ENCODE measurements at places on chromosomes 12 and 14. TPM values are rescaled to one million over a fixed set of nuclear protein-coding genes. Genes with fewer than 3 reads are reported as not detected.

- no peak for DNase-seq
These were observed 21.9 kb downstream of the ZNF891 start for GRCh38 chr12:133108150-133108549.

DNA sequence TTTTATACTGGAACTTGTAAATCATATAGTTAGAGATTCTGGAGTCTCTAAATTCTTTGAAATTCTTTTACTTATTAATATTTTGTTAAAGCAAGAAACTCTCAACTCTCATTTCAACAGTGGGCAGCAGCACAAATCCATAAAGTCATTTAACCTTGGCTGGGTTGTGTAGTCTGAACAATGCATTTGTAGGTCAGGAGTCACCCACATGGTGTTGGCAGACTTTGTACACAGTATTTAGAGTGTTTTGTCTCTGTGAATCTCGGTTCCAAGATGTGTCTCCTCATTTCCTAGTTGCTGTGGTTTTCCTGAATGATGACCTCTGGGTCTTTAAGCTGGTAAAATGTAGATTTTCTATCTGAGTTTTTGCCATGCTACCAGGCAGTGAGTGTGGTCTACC is 20.8 kb upstream of the STRAP start:
- DNase-seq = no peak

- DNase-seq = no peak
These were observed 113.0 kb upstream of the NTF3 start for GRCh38 chr12:5318874-5319273.

- DNase-seq = peak; percentile 73
These were observed 596 bp downstream of the DLST start for GRCh38 chr14:74882103-74882920.

- DNase-seq = no peak
These were observed 475.0 kb downstream of the GLT1D1 start for GRCh38 chr12:129328235-129328634.

- no peak for DNase-seq
These were observed 62.9 kb upstream of the VSX2 start for GRCh38 chr14:74176400-74176793.

GRCh38 chr12:103944964-103945363 is 14.8 kb downstream of the HSP90B1 start:
- no peak for DNase-seq

- DNase-seq = no peak
These were observed 11.8 kb upstream of the SP7 start for GRCh38 chr12:53347905-53348304.

- no peak for DNase-seq
These were observed 16.6 kb downstream of the ALKBH1 start for GRCh38 chr14:77691259-77691658.

- no peak for DNase-seq
These were observed 6.2 kb upstream of the SLC41A2 start for GRCh38 chr12:104964167-104964855.

- DNase-seq = no peak
These were observed 55.4 kb downstream of the SSPN start for GRCh38 chr12:26250801-26251200.

DNA sequence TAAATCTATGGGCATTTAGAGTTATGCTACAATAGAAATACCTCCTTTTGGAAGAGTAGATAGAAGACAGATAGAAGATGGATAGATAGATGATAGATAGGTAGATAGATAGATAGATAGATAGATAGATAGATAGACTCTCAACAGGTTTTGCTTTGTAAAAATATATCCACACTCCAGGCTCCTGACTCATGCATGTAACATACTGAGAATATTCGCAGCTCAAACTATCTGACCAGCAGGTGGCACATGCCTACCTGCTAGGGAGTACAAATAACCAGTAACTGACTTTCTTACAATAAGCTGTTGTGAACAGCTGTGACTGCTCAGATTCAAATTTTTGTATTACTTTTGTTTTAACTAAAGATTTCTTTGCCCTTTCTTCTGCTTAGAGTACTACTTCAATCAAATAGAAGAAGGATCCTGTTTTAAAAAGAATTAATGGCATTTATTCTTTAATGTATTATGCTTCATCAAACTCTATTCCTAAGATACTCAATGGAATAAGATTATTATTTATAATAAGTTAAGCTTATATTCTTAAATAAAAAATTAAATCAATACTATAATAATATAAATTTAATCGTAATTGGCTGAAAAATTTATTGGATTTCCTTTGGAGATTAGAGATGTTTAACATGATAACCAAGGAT is 15.8 kb upstream of the CPNE8 start:
- DNase-seq = no peak

The APOLD1 gene
- 3.9 TPM for total RNA-seq

The GPATCH2L gene
- total RNA-seq = 99.9 TPM

GRCh38 chr14:88990856-88991255 is 166.4 kb downstream of the TTC8 start:
- no peak for DNase-seq

DNA sequence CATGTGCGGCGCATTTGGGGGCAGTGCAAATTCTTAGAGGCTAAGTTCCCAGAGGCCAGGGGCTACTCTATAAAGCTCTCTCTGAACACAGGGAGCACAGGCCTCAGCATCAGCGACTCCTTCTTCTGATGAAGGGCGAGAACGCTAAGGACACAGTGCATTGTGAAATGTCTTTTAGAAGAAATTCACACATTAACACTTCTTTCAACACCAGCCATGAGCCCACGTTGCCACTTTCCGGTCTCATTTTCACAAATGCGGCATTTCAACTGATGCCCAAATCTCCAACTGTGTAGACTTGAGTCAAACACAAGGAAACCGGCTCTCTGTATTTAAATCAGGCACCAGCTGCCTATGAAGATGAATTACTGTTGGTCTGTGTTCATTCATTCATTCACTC is 162.0 kb downstream of the FOXN3 start:
- no peak for DNase-seq

The TAS2R13 gene
- total RNA-seq = 1.4 TPM

The NXPH4 gene
- total RNA-seq = 0.49 TPM

DNA sequence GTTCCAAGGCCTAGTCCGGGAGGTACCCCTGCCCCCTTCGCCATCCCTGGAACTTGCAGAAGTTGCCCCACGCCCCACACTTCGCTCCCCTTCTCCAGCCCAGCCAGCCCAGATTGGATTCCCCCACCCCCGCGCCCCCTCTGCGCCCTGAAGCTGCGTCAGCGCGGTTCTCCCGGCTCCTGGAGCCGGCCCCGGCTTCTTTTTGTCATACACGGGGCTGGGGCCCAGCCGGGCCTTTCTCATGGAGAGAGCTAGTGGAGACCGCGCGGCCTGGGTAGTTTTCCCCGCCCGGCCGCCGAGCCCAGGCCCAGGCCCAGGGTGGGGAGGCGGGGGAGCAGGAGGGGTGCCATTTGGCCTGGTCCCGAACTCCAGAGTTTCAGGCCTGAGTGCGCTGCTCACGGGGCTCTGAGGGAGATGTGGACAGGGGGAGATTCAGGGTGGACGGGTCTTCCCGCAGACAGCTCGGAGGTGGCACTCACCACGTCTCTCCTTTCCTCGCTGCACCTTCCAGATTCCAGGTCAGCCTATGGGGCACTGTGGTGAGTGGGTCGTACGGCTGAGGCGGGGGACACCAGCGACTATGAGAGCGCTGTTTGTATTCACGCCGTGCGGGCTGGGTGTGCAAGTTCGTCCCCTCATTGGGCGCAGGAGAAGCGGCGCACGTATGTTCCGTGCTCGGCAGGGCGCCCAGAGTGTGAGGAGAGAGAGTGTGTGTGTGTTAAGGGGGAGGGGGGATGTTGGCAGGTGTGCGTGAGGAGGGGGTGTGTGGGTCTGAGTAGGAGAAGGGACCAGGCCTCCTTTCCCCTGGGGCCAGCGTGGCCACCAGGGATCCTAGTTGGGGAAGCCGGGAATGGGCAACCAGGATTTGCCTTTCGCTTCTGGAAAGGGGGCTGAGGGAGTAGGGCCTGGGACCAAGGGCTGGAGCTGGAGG is 785 bp upstream of the LHX5 start:
- DNase-seq = no peak

The HOXC11 gene
- total RNA-seq = not detected

DNA sequence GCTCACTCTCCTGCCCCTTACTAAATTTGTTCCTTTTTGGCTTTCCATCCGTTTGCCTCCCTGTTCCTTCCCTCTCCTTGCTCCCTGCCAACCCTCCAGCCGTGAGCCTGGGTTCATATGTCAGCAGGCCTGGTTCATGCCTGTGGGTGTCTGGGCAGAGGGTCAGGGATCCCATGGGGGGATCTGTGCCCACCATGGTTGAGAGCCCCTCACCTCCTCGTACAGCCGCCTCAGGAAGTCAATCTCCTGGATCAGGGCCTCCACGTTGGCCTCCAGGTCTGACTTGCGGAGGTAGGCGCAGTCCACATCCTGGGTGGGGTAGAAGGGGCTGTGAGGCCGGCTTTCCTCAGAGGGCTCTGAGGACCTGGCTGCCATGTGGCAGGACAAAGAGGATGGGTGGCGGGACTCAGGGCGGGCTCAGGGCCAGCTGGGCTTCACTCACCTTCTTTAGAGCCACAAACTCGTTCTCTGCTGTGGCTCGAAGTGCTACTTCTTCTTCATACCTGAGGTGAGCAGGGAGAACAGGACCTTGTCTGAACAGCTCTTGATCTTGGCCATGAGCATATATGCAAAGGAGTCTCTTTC is 3.6 kb downstream of the KRT83 start:
- no peak for DNase-seq

The KITLG gene
- total RNA-seq = not detected

The PTPRB gene
- not detected for total RNA-seq

GRCh38 chr12:61502179-61502578 is 758.0 kb upstream of the USP15 start:
- no peak for DNase-seq

- DNase-seq = no peak
These were observed 205.2 kb upstream of the TMEM260 start for GRCh38 chr14:56374421-56374820.

GRCh38 chr12:48717252-48717695 is 767 bp upstream of the CCNT1 start:
- DNase-seq = peak; percentile 46

The KLHDC1 gene
- 3.1 TPM for total RNA-seq

DNA sequence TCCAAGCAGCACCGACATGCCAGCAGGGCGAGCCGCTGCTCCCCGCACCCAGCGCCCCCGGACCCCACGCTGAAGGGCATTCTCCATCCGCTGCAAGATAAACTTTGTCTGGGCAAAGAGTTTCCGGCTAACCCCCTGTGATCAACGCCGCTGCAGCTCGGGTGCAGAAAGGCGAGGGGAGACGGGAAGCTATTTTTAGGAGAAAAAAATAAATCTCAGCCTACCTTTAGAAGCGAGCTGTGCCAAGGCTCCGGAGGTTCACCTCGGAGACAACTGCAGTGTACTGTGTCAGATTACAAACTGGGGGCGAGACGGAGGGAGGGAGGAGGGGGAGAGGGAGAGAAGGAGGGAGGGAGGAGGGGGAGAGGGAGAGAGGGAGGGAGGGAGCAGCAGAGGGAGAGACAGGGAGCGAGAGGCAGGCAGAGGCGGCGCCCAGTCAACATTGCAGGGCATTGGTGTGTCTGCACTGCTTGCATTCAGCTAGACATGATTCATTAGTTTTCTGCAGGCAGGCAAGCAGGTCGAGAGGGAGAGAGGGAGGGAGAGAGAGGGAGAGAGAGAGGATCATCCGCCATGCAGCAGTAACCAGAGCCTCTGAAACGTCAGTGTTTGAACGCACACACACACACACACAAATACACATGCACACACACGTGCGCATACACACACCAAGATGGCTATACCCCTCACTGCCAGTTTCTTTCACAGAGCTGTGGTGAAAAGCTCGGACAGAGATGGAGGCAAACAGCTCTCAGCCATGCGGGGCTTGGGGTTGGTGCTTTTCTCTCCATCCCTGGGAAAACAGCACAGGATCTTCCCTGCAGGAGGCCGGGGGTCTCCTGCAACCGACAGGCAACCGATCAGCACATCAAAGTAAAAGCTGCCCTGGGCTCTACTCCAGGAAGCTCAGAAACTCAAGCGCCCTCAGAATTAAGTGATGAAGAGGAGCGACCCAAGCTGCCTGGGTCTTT is at the start of gene RIMBP2:
Gene RIMBP2 (minus strand): TSS at position 302 of the 971 bp plus-strand sequence. CDS start 237,286 bp downstream, outside the sequence.
- DNase-seq = no peak

The GCN1 gene
- total RNA-seq = 115 TPM

GRCh38 chr12:42483521-42483790 is 106.1 kb downstream of the PRICKLE1 start:
- no peak for DNase-seq

The ATP23 gene
- total RNA-seq = 4.8 TPM

- DNase-seq = no peak
These were observed 69.0 kb upstream of the RERGL start for GRCh38 chr12:18158774-18159557.

GRCh38 chr14:72528863-72529175 is 365.1 kb downstream of the DPF3 start:
- no peak for DNase-seq

DNA sequence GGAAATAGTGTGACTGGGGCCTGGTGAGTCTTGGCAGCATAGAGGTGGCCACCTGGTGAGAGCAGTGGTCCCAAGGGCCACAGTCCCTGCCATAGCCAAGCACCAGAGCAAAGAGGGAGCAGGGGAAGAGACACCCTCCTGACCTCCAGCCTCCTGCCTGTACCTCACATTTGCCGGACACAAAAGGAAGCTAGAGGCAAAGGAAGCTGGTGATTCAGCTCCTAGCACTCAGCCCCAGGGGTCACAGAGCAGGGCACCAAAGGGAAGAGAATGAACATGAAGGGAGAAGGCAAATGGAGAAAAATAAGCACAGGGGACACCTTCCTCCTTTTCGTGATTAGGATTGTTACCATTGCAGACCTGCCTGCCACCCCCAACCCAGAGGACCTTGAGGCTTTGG is 216.8 kb downstream of the ZFP36L1 start:
- DNase-seq = no peak

GRCh38 chr12:50988051-50988450 is 35.7 kb downstream of the HIGD1C start:
- DNase-seq = no peak

The ACOT6 gene
- total RNA-seq = not detected

DNA sequence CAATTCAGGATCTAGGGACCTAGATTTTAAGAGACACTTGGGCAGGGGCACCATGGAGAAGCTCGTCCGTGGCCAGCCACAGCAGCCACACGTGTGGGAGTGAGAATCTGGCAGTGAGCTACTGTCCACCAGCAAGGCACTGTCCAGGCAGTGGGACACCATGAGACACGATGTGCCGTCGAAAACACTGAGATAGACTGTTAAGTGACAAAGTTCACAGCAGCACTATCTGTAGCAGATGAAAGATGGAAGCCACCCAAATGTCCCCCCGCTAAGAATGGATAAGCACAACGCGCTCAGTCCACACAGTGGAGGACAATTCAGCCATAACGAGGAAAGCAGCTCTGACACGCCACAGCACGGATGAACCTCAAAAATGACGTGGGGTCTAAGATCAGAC is 19.7 kb downstream of the RILPL1 start:
- DNase-seq = no peak

- DNase-seq = no peak
These were observed 1.7 kb downstream of the DYNC1H1 start for GRCh38 chr14:101965770-101966722.

The EPYC gene
- not detected for total RNA-seq

GRCh38 chr12:59185295-59185694 is 265.0 kb upstream of the LRIG3 start:
- no peak for DNase-seq

GRCh38 chr12:53805067-53805466 is 53.3 kb upstream of the CISTR start:
- DNase-seq = no peak

GRCh38 chr14:100899884-100900771 is 3.4 kb downstream of the RTL1 start:
- DNase-seq = no peak

The KCNJ8 gene
- total RNA-seq = not detected
